ENCODE measurements at places on chromosomes 3 and 15. TPM values are rescaled to one million over a fixed set of nuclear protein-coding genes. Genes with fewer than 3 reads are reported as not detected.

GRCh38 chr3:108862865-108863798 is 40.5 kb downstream of the TRAT1 start:
- peak; percentile 60 for DNase-seq

DNA sequence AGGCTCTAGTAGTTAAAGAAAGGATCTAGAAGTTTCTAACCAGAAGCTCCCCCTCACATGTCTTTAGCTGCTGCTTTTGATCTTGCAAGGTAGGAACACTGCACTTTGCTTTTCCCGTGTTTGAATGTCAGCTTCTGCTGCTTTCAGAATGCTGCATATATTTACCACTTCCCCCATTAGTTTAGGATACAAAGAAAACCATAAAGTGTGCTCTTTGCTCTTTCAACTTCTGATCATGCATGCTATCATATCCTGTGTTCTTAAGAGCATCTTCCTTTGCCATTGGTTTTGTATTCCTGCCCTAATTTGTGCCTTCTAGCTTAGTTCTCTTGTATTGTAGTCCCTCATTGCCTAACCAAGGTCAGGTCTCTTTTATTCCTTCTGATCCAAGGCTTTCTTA is 43.3 kb downstream of the ZNF609 start:
- no peak for DNase-seq

DNA sequence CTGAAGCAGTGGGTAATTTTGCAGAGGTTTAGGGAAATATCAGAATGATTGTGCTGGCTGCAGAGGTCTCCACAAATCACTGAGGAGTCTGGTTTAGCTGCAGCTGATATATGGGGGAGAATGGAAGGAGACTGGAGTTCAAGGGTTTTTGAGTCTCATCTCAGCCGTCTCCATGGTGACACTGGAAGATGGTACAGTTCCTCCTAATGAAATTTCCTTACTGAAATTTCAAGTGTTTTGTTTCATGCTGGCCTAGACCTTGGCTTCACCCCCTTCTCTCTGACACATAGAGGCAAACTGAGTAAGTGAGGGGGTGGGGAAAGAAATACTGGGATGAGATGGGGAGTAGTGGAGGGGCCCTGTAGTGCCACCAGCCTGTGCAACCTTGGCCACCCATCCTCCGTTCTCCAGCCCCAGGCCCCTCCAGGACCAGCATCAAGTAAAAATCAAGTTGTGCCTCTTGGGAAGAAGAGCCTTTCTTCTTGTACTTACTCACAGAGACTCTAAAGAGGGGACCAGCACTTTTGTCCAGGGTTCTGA is 17.8 kb upstream of the MORF4L1 start:
- DNase-seq: no peak

GRCh38 chr3:151230646-151231045 is 27.6 kb upstream of the GPR171 start:
- no peak for DNase-seq

DNA sequence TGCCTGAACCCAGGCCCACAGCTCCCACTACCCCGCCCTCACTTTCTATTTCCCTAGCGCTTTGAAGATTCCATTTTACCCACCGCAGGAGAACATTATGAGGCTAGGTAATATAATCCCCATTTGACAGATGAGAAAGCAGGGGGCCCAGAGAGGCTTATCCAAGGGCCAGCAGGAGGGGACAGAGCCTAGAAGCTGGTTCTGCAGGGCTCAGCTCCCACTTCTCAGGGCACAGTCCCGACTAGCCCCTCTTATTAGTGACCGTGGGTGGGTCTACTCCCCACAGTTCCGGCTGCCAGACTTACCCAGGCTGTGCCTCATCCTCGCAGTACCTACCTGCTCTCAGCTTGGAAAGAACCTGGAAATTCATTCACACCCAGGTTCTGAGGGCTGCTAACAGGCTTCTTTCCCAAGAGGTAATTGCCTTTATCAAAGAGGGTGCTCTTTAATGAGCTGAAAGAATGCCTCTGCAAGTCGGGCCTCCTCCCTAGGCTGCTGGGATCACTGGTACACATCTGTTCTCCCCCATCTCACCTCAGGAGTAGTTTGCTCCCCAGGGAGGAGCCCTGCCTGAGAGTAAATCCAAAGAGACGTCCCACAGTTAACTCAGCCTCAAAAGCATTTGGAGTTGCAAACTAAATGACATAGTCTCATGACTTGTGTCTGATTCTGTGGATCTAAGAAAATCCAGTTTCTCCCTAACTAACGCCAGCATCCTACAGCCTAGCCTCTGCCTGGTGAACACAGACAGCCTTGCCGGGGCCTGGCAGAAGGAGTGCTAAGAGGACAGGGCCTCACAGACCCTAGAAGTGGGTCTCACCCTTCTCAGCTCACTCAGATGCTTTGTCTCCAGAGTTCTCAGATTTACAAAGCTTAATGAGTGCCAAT is 125.0 kb downstream of the CHSY1 start:
- DNase-seq: no peak

DNA sequence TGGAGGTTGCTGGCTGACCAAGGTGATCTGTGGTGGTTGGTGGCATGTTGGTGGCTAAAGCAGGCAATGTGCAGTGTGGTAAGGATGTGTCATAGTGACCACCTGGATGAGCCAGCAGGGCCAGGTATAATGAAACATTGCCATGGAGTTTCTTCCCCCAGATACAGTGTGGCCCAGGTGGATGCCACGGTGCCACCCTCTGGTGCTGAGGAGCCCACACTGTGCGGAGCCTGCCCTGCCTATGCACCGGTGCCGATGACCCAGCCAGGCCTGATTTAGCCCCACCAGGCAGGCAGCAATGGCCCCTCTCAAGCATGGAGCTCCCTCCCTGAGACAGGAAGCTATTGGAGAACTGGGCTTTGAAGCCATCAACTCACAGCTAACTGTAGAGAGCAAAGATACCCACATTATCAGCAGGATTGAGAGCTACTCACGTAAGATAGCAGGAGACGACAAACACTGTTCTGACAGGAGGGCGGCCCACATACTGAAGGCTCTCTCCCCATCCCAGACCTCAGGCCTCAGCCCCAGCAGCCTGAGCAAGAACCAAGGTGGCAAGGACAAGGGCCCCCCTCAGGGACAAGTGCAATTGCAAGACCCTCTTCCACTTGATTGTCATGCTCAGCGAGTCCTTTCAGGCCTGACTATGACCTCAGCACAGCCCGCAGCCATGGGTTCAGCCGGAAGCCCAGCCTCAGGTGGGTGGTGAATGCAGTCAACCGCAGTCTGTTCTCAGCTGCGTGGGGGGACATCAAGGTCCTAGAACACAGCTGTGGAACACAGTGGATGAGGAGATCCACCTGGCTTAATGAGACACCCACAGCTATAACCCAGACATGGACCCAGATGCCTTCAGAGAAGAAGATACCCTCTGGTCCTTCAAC is 82.8 kb upstream of the CDV3 start:
- no peak for DNase-seq

DNA sequence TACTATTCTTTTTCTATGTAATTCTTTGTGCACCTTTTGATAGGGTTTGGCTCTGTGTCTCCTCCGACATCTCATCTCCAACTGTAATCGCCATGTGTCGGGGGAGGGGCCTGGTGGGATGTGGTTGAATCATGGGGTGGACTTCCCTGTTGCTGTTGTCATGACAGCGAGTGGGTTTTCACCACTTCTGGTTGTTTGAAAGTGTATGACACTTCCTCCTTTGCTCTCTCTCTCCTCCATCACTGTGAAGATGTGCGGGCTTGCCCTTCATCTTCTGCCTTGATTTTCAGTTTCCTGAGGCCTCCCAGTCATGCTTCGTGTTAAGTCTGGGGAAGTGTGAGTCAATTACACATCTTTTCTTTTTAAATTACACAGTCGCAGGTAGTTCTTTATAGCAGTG is 225.8 kb upstream of the DPPA4 start:
- no peak for DNase-seq

- DNase-seq: no peak
These were observed 129.4 kb upstream of the ADPGK start for GRCh38 chr15:72912996-72913395.

DNA sequence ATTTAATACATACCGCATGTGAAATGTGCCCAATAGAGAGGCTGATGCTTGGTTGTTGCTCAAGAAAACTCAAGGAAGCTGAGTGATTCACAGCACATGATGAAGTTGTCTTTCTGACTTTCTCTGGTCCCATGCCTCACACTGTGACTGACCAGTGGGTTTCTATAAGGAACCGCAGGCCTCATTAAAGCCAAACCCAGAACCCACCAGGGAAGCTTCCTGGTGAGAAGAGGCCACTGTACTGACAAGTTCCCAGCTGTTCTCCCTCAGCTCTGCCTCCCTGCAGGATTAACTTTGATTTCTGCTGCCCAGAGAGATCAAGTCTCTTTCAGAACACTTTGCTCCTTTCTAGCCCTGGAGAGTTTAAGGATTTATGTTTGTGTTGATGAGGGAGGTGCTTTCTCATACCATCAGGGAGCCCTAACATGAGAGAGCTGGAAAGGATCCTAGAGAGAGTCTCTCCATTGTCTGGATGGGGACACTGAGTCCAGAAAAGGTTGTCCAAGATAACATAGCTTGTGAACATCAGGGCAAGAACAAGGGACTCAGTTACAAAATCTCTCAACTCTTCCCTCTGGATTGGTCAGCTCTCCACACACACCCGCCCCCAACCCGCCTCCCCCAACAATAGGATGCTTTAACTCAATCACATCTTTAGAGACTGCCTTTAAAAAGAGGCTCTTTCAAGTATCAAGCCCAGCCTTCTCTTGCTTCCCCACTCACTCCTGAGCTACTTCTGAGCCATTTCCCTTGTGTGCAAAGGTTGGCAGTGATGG is 303.2 kb upstream of the TLE3 start:
- no peak for DNase-seq

DNA sequence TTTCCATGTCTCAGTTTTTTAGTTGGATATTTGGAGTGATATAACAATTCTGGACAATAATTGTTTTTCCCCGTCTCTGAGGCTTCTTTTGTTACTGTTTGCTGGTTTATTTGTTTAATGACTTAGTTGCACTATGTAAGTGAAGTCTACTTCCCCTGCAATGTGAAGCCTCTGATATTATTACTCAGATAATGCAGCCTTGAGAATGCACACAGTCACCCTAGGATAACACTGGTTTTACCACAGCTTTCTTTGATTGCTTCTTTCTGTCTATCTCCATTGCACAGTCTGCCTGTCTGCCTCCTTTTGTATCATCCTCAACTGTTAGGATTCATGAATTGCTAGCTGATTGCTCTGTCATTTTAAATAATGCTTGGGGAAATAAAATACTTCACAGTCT is 208.7 kb upstream of the ROBO1 start:
- DNase-seq: no peak

GRCh38 chr15:95202569-95203349 is 971.4 kb downstream of the MCTP2 start:
- DNase-seq: no peak

- DNase-seq: no peak
These were observed 4.9 kb upstream of the TMEM212 start for GRCh38 chr3:171838218-171838720.

DNA sequence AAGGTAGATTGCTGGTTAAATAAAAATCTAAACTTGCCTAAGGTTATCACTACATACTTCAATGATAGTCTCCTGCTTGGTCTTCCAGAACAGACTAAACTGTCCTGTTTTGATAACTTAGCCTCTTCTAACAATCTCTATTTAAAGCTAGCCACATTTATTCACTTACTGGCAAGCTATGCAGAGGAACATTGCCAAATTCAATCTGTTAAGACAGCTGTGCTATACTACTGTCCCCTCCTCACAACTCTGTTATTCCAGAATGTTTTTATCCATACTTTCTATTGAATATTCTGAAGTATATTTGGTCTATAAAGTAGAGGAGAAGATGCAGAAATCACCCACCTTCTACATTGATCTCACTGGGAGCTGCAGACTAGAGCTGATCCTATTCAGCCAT is 594.0 kb upstream of the CCDC54 start:
- no peak for DNase-seq

GRCh38 chr15:51731549-51732267 is 5.7 kb downstream of the LYSMD2 start:
- DNase-seq: no peak

DNA sequence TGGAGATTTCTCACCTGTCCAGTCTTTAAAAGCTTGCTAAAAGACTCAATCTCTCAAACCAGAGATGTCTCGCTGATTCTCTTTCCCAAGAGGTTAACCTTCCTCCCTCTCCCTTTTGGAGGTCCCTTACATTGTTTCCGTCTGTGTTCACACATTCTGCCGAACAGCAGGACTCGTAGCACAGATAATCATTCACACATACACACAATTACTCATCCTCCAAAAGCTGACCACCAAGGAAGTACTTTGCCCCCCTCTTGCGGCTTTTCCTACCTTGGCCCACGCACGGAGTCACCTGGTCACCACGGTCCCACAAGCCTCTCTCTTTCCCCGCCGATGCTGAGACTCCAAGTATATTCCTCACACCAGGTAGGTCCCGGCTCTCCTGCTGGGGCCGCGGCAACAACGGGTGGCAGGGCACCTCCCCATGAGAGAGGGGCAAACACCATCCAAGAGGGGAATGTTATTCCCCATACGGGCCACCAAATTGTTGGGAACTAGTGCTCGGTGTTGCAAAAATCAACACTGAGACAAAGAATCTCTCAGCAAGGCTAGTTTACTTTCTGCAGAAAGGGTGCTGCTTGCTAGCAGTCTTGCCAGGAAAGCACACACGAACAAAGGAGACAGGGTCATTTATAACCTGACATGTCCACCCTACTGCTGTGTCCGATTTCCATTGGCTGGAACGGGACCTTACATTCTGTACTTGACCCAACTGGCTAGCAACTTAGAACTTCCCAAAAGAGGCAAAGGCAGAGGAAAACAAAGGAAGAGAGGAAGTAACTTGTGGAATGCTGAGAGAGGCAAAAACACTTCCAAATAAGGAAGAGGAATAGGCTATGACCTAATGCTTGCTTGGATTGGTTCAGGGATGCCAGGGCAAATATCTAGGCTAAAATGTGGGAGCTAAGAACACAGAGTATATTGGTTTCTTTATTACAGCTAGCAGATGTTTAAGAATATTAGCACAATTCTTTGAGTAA is 102.1 kb upstream of the NECTIN3 start:
- no peak for DNase-seq

GRCh38 chr15:31606194-31606669 is 279.6 kb downstream of the KLF13 start:
- no peak for DNase-seq

Gene RTP3
- total RNA-seq: not detected

Gene SLC24A5
- not detected for total RNA-seq

Gene CHST13
- total RNA-seq: not detected

Gene SPINT1
- 306 TPM for total RNA-seq

Gene RCCD1
- total RNA-seq: 12.5 TPM

Gene SEMA5B
- total RNA-seq: 0.21 TPM

Gene EIF4E3
- total RNA-seq: 9.1 TPM

Gene SLC6A11
- 0.04 TPM for total RNA-seq

Gene XCR1
- total RNA-seq: not detected

Gene ELL3
- total RNA-seq: 1.3 TPM

Gene HTR3E
- total RNA-seq: not detected

Gene SSUH2
- total RNA-seq: not detected

Gene PIERCE2
- total RNA-seq: 5.2 TPM

Measured in kidney epithelial cell (primary cell).